Activated CD4-positive, alpha-beta T cell treated with anti-CD3 and anti-CD28 coated beads, Interleukin-2, amount 10 ng/mL, durations not matched to agents 24 days and 14 days (primary cell): ENCODE measurements at places on chromosomes 2 and 18. TPM values are rescaled to one million over a fixed set of nuclear protein-coding genes. Genes with fewer than 3 reads are reported as not detected.

GRCh38 chr18:79579807-79580497 is 99.7 kb upstream of the CTDP1 start:
- no peak overlapping the region for H3K27ac ChIP-seq
- DNase-seq: no peak
- H3K4me3 ChIP-seq: no peak overlapping the region
- no peaks in the 10 kb centered on the region for H3K27me3 ChIP-seq
- no peaks in the 10 kb centered on the region for H3K36me3 ChIP-seq

DNA sequence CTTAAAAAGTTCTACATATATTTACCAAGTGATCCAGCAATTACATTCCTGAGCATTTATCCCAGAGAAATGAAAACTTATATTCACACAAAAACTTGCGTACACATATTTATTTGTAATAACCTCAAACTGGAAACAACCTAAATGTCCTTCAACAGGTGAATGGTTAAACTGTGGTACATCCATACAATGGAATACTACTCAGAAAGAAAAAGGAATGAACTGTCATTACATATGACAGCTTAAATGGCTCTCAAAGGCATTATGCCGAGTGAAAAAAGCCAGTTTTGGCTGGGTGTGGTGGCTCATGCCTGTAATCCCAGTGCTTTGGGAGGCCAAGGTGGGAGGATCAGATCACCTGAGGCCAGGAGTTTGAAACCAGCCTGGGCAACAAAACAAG is 79.1 kb upstream of the DYNC1I2 start:
- H3K4me3 ChIP-seq: no peak overlapping the region
- no peak for DNase-seq
- H3K36me3 ChIP-seq: no peaks in the 10 kb centered on the region
- peaks cover 5% of the 10 kb centered on the region for H3K27me3 ChIP-seq

DNA sequence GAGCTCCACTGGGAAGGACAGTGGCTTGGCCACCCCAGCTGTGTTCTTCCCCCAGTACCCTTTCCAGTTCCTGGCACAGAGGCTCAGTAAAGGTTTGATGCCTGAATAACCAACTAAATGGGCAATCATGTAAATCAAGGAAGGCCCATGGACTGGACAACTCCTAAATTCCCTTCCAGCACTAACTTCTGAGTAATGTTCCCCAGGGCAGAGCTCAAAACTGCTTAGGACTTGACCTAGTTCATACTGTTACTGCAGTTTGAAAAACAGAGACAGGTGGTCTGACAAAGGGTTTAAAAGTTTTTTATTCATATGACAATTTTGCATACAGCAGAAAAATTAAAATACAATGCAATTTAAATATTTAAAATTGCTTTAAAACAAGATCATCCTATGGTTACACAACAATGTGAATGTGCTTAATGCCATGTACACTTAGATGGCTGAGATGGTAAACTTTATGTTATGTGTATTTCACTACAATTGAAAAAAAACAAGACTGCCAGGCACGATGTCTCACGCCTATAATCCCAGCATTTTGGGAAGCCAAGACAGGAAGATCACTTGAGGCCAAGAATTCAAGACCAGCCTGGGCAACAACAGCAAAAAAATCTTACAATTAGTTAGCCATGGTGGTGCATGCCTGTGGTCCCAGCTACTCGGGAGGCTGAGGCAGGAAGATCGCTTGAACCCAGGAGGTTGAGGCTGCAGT is 26.2 kb downstream of the PCBP1 start:
- H3K4me1 ChIP-seq: peaks cover 40% of the 10 kb centered on the region
- no peaks in the 10 kb centered on the region for H3K27me3 ChIP-seq
- H3K27ac ChIP-seq: no peak overlapping the region
- no peaks in the 10 kb centered on the region for H3K36me3 ChIP-seq
- no peak overlapping the region for H3K4me3 ChIP-seq

DNA sequence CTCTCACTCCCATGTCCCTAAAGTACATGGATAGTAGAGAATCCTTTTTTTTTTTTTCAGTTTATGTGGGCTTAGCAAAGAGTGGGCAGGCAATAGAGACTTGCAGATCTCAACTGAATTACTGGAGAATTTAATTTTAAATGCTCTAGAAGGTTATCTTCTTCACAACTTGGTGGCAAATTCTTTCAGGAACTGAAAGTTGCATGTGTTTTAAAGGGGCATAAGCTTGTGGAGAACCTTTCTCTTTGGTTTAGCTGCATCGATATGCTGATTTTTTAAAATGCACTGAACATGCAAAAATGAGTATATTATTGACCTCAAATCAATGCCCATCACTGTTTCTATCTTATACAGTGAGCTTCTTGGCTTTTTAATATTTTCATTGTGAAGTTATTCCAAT is 24.9 kb upstream of the GALNT3 start:
- H3K27me3 ChIP-seq: peaks cover 11% of the 10 kb centered on the region
- H3K4me3 ChIP-seq: no peak overlapping the region
- no peak for DNase-seq

DNA sequence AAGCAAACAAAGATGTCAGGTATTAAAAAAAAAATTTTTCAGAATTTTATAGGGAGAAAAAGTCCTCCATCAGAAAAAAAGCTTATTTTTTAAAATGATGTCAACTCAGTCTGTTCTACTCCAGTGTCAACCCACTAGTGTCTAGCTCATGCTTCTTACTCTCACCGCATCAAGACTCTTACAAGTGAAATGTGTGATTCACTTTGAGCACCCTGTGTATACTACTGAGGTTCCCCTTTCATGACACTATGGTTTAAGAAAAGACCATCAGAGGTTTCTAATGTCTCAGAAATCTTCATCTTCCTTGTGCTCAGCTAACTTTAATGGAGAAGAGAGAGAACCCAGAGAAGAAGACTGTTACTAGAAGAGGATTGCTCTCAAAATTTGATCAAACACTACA is 43.4 kb downstream of the FEZ2 start:
- H3K27me3 ChIP-seq: no peaks in the 10 kb centered on the region
- H3K4me1 ChIP-seq: peaks cover 6% of the 10 kb centered on the region
- no peak for DNase-seq
- no peak overlapping the region for H3K27ac ChIP-seq

DNA sequence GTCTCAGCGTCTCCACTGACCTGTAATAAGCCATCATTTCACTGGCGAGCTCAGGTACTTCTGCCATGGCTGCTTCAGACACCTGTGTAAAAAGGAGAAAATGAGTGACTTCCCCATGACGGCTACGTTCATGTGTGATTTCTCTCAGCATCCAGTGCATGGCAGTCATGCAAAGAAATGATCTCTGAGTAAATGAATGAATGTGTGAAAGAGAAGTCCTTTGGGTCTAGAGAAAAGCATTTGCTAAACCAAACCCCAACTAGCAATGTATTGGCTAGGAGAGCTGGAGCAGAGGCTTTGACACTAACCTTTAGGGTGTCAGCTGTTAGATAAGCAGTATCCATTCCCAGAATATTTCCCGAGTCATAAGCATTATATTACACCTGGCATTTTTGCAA is 417 bp downstream of the IL1B start:
- H3K27me3 ChIP-seq: peaks cover 36% of the 10 kb centered on the region
- H3K36me3 ChIP-seq: no peaks in the 10 kb centered on the region
- no peak for DNase-seq
- peaks cover 4% of the 10 kb centered on the region for H3K4me1 ChIP-seq
- no peak overlapping the region for H3K27ac ChIP-seq

DNA sequence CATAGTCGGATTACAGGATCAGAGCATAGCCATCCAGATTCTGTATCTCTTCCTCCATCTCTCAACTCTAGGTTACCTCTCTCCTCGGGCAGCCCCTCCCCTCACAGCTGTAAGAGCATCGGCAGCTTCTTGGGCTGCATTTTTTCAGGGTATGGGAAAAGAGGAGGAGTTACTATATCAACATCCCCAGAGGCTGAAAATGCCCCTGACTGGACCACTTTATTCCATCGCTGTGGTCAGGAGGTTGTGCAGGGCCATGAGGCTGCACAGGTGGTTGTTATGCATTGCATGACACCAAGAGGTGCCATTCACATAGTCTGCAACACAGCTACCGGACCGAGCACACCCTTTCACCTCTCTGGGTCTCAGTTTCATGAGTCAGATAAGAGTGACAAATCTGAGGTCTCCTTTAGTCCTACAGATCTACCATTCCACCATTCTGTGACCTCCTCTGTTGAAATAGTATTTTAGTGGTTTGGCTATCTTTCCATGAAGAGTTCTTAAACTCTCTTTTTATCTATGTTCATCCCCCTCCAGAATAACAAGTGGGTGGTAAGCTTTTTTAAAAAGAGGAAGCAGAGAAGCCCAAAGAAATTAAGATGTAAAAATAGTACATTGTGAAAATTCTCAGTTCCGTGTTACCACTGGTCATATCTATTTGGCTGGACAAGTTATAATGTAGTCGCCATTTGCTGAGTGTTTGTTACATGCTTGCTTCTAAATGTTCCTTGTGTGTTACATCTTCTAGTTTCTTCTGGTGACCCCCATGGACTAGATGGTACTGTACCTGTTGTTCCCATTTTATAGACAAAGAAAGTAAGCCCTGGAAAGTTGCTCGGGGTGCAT is 56.6 kb upstream of the SLC1A4 start:
- H3K27ac ChIP-seq: no peak overlapping the region
- DNase-seq: no peak
- no peak overlapping the region for H3K4me3 ChIP-seq

DNA sequence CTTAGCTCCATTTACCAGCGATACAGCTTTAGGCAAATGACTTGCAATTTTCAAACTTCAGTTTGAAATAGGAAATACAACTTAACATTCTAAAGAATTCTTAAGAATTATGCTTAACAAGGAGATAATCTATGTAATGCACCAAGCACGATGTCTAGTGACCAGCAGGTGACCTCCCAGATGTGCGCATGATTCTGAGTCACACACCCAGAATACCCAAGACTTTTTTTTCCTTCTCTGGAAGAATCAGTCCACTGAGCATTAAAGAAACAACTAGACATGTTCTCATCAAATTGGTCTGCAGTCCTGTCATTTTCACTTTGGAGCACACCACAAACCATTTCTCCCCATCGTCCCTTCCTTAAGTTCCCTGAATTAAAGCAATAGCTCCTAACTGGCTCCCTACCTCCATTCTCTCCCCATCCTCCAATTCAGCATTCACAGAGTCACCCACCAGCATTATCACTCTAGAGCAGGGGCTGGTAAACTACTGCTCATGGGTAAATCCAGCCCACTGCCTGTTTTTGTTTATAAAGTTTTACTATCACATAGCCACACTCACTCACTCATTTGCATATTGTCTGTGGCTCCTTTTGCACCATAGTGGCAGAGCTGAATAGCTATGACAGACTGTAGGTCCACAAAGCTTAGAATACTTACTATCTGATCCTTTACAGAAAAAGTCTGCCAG is 13.2 kb downstream of the EVA1A start:
- no peak for DNase-seq
- no peaks in the 10 kb centered on the region for H3K36me3 ChIP-seq
- H3K4me1 ChIP-seq: no peaks in the 10 kb centered on the region
- no peak overlapping the region for H3K4me3 ChIP-seq

- H3K27ac ChIP-seq: peak overlapping the region; percentile 37
- DNase-seq: no peak
- peaks cover 1% of the 10 kb centered on the region for H3K27me3 ChIP-seq
These were observed 80.1 kb downstream of the AFF3 start for GRCh38 chr2:100062336-100062735.

DNA sequence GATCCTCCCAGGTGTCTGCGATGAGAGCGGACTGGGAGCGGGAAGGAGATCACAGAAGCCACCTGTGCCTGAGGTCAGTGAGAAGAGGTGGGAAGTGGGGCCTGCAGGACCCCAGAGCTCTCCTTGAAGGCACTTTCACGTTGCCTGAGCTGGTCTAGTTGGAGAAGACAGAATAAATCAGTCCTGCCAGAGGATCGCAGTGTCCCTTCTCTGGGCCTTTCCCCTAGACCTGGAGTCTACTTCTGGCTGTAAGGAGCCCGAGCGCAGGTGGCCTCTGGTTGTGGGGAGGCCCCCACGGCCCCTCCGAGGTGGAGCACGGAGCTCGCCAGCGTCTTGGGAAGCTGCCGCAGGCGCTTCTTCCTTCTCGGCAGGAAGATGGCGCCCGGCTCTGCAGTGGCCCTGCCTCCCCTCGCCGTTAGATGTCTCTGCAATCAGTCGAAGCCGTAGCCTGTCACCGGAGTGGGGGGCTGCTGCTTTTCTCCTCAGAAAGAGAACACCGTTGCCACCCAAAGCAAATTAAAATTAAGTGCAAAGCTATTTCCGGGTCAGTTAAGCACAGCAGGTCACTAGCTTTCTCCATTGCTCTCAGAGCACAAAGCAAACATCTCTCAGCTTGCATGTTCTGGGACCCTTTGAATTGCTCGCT is 212.0 kb upstream of the MYT1L start:
- H3K36me3 ChIP-seq: no peaks in the 10 kb centered on the region
- no peaks in the 10 kb centered on the region for H3K27me3 ChIP-seq
- H3K27ac ChIP-seq: no peak overlapping the region
- no peaks in the 10 kb centered on the region for H3K4me1 ChIP-seq
- DNase-seq: no peak
- H3K4me3 ChIP-seq: no peak overlapping the region

Gene ITGB6
- total RNA-seq: not detected in 2 replicates

Gene FTCDNL1
- 2.0 and 2.1 TPM in 2 replicates for total RNA-seq

Gene SPR
- total RNA-seq: 12.6 and 12.8 TPM in 2 replicates

Gene EFHD1
- 0.31 and 0.49 TPM in 2 replicates for total RNA-seq
